Smooth muscle cell of trachea (primary cell): ENCODE measurements at places on chromosomes 1 and 21. TPM values are rescaled to one million over a fixed set of nuclear protein-coding genes. Genes with fewer than 3 reads are reported as not detected.

FAM131C gene
- 0.15 and 0.50 TPM in 2 replicates for total RNA-seq

S100B gene
- 0.29 TPM in 1 of 2 replicates, not detected in the other for total RNA-seq

RHBG gene
- total RNA-seq: not detected in 2 replicates

HRNR gene
- total RNA-seq: not detected in 2 replicates

PGLYRP3 gene
- total RNA-seq: not detected in 2 replicates
